Cortex of kidney (tissue), 1 donor: ENCODE measurements at places on chromosomes 6 and 20.

- DNase-seq = no peak
Observed at GRCh38 chr6:12595161-12595811, 121.3 kb upstream of the PHACTR1 start.

DNA sequence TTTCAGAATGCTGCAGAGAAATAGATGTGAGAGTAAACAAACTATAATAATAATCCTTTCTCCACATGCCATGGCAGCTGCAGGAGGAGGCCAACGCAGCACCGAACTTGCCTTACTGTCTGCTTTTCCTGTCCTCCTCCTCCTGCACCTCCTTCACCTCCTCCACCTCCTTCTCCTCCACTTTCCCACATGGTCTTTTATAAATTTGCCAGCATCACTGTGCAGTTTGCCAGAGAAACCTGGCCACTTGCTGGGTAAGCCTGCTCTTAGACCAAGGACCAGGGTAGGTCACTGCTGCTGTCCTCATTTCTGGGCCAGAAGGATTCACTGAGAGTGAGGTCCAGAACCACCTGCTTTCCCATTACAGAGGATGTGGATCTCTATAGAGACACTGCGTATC is 8.7 kb downstream of the SGK1 start:
- no peak for DNase-seq

DNA sequence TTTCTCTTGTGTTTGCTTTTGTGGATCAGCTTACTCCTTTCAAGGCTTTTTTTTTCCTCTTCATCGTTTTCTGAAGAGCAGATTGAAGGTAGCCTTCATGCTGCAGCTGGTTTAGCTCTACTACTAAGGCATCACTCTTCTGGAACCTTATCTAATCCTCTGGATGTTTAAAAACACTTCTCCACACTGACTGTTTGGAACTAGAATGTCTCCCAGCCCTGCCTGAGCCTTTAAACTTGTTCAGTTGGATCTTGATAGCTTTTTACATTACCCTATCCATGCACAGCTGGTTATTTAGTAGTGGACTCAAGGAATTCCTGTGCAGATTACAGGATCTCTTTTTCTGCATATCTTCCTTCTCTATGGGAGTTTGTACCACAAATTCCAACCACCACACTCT is 108.9 kb upstream of the ASCC3 start:
- no peak for DNase-seq

DNA sequence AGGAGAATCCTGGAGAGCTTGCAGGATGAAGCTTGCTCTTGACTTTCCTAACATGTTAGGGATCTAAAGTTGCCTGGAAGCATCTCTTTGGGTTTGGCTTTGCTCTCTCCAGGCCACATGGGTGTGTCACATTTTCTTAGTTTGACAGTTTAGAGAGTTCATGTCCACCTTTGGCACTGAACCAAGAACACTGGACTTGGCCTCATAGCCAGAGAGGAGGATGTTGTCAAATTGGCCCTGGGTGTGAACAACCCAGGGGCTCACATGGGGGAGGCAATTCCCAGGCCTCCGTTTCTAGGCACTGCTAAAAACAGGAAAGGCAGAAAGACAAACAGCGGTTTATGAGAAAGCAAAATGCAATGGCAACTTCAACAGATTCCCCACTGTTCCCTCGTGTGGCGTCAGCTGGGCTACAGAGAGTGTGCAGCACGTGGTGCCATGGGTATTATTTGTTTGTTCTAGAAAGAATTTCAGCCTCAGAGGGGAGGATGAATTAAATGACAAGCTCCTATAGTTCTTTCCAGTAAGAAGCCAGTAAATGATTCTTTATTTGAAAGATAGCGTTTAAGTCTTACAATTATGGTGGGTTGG is 93.9 kb downstream of the CLIC5 start:
- no peak for DNase-seq

GRCh38 chr20:25242231-25242630 is 5.7 kb upstream of the PYGB start:
- DNase-seq = no peak

GRCh38 chr6:136524936-136525413 is 25.2 kb downstream of the MAP7 start:
- DNase-seq = no peak

DNA sequence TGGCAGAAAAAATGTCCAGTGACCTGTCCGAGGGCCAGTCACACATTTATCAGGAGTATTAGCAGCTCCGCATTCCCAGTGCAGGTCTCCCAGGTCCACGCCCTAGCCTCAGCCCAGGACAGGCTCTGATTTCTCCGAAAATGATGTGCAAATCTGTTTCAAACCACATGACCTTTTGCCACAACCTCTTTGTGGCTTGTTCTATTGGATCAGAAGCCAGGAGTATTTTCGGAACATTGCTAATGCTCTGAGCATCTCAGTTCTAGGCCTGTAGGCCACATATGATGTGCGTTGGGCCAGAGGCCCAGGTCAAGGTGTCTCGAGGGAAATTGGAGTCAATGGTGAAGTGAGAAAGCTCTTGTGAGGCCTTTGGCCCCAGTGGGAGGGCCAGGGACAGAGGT is 40.4 kb downstream of the SNX5 start:
- DNase-seq = no peak

GRCh38 chr6:5498579-5498899 is 237.2 kb downstream of the FARS2 start:
- DNase-seq = no peak

GRCh38 chr6:151499551-151499950 is 5.7 kb downstream of the CCDC170 start:
- DNase-seq = no peak

- DNase-seq = no peak
Observed at GRCh38 chr6:82331031-82331773, 32.4 kb upstream of the TPBG start.

- DNase-seq = no peak
Observed at GRCh38 chr6:41346441-41346840, 11.0 kb downstream of the NCR2 start.

DNA sequence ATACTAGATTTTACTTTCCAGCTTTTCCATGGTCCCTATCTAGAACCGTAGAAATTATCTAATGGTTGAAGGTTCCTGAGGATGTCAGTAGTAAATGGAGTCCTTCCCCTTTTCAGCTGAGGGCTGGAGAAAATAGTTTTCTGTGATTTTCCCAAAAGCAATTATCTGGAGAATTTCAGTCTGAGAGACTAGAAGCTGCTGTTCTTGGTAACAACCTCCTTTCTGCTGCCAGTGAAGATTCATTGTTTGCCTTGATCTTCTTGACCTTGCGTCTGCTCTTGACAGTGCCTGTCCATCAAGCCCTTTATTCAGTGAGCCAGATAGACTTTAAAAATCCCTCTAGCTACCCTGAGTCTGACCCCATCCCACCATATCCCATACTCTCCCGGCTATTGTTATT is 73.1 kb downstream of the PHACTR2 start:
- no peak for DNase-seq

DNA sequence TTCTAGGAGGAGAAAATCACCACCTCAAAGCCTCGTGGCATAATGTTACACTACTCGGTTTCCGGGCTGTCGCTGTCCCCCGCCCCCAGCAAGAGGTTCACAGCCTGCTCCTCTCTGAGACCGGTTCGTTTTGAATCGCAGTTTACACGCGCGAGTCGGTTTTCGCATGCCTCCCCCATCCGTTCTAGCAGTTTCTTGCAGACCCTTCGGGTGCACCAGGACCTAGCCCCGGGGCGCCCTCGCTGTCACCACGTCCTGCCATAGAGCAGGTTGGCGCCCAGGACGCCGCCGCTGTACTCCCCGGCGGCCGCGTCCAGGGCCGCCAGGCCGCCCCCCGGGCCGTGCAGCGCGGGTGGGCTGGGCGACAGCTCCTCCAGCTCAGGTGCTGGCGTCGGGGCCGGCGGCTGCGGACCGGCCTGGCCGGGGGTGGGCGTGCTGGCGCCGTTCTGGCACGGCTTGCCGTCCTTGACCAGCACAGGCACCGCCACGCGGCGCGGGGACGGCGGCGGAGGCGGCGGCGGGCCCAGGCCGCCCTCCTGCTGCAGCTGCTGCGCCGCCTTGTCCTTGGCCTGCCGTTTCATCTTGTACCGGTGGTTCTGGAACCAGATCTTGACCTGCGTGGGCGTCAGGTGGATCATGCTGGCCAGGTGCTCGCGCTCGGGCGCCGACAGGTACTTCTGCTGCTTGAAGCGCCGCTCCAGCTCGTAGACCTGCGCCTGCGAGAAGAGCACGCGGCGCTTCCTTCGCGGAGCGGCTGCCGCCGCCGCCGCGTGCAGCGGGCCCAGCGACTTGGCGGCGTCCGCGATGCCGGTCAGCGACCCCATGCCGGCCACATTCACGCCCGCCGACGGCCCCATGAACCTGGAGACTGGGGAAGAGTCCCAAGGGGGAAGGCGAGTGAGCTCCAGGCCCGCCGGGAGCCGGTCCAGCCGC is 1.4 kb downstream of the NKX2-4 start:
- no peak for DNase-seq

GRCh38 chr6:155252581-155252980 is 11.2 kb upstream of the CLDN20 start:
- DNase-seq = no peak

- DNase-seq = no peak
Observed at GRCh38 chr6:24079076-24079475, 46.9 kb upstream of the NRSN1 start.

- DNase-seq = no peak
Observed at GRCh38 chr6:158665332-158665731, 15.5 kb downstream of the SYTL3 start.

GRCh38 chr6:36769676-36770499 is 69.4 kb downstream of the CPNE5 start:
- no peak for DNase-seq

DNA sequence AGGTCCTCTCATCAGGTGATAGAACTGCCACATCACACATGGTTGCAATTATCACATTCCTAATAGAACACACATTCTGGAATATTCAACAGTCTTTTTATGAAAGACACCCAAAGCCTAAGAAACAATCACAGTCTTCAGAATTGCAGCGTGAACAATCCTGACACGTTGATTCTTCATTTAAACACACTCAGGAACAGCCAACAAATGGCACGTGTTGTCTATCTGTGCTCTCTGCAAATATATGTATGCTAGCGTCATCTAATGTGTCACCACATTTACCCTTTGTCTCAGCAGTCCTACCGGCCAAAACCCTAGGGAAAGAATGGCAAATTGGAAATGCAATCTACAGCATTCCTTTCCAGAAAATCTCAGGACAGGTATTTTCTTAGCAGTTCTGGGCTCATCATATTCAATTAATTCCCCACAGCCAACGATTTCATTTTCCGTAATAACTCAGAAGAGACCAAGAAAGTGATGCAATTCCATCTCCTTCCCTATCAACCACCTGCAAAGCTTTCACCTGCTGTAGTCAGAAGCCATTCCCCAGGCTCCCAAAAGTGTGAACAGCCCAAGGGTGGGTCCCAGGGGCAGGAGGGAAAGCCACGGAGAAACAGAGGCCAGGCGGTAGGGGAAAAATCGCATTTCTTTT is 280.3 kb upstream of the JARID2 start:
- no peak for DNase-seq

DNA sequence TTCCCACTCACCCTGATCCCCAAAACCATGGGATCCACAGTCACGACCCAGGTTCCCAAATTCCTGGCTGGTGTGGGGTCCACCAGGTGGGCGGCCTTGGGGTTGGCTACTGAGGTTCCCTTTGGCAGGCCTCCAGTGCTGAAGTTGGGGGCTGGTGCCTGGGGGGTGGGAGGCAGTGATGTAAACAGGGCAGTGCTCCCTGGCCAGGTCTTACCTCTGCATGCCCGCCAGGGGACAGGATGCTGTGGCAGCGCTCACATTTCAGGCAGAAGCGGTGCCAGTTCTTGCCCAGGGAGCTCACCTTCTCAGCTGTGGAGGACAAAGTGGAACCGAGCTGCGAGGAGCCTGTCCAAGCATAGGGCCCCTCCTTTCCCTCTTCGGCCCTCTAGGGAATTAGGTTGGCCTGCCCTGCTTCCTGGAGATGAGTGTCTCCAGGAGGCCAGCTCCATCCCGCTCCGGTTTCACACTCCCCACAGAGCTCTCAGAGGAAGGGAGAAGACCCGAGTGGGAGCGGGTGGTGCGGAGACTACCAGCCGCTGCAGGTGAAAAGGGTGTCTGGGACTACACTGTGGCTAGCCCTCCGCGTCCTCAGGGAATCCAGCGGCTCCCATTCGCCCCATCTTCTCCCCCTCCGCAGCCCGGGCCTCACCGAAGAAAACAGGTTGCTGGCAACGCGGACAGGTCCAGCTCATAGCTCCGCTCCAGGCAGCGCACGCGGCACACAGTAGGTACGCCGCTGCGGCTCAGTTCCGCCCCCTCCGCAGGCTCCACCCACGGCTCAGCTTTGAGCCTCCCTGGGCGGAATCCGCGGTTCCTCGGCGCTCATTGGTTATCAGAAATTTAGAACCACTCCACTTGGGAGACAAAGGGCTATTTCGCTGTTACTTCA is at the start of gene CRIP3:
Gene CRIP3, minus strand, starts transcription at position 726 of the 889 bp plus-strand sequence. Its CDS starts 34 bp downstream, at position 692.
- no peak for DNase-seq

- no peak for DNase-seq
Observed at GRCh38 chr6:106194949-106195921, 109.1 kb downstream of the PRDM1 start.

DNA sequence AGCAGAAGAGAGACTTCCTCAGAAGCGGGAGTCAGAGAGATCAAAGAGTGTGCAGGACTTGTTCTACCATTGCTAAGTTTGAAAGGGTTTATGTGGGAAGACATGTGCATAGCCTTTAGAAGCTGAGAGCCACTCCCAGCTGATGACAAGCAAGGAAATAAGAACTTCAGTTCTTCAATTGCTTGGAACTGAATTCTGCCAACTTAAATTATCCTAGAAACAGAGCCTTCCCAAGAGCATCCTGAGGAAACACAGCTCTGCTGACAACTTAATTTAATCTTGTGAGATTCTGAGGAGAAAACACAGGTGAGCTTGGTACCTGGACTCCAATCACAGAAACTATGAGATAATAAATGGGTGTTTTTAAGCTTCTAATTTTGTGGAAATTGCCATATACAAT is 150.6 kb upstream of the OGFRL1 start:
- no peak for DNase-seq

DNA sequence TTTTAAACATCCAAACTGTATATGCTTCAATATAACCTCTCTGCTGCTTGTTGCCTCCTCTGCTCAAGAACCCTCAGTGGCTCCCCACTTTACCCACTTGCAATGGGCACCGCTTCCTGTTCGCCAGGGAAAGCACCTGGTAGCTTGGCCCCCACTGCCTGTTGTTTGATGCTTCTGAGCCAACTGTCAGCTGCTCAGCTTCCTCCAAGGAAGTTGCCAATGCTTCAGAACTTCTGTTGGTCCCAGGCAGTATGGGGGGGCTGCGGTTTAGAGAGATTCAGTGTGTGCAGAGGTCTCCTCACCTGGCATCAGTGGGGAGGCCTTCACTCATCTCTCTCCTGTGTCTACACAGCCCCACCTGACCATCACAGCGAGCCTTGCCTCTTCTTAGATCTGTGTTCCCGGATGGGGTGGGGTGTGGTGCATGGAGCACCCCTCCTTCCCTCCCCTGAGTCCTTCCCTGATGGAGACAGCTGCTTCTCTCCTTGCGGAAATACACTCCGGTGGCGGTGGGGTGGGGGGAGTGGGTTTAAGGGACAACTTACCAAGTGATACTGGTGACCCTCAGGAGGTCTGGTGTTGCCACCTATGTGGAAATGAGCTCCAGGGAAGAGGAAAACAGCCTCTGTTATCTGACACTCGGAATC is 308.1 kb downstream of the CDH26 start:
- DNase-seq = no peak
